ENCODE measurements at places on chromosomes 16 and 17.

DNA sequence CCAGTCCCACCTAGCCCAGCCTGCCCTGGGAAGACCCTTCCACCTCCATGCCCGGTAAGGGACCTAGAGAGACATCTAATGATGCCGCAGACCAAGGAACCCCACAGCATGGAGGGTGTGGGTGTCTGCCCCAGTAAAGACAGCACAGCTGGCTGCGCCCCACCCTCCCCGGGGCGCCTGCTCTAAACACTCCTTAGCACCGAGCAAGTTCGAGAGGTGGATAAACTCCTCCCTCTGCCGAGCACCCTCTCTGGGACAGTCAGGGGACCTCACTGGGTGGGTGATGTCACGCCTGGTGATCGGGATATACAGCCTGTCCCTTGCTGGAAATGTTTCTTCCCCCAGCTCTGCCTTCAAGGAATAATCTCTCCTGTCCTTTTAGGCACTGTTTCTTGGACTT, 16.7 kb upstream of the DNAI2 start:
- no peak for DNase-seq

DNA sequence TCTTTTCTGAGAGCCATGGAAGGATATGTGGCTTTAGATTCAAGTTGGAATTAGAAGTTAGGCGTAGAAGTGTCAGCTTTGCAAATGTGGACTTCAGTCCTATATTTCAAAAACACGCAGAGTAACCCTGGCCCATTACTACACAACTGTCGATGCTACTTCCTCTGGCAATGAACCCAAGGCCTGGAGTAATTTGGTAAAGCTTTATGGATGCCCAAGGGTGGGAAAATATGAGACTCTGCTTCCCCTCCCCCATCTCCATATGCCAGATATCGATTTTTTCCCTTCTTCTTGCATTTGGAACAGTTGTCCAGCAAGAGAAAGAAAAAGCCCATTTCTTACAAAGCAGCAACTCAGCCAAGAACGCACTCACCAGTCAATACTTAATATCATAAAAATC, 2.9 kb upstream of the MAP1LC3B start:
- no peak for DNase-seq

DNA sequence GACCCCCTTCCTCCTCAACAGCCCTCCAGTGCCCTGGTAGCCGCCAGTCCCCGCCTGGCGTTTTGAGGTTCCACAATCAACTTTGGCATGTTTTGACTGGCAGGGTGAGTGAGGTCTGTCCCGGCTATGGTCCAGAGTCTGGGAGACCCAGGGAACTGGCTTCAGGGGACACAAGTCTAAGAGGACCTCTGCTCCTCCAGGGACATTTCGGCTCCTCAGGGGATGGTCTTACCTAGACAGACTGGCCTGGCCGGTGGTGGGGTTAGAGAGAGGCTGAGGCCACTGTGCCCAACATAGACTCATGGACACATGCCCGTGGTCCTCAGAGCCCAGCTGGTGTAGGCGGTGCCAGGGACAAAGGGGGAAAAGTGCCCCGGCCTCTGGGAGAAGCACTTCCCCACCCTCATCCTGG, 2.2 kb downstream of the TMC8 start:
- no peak for DNase-seq

- DNase-seq, result peak; percentile 39
These were observed 286.9 kb downstream of the CPPED1 start for GRCh38 chr16:12516621-12517309.

GRCh38 chr17:18257268-18257981, 1.1 kb downstream of the FLII start:
- DNase-seq, result peak; percentile 87

DNA sequence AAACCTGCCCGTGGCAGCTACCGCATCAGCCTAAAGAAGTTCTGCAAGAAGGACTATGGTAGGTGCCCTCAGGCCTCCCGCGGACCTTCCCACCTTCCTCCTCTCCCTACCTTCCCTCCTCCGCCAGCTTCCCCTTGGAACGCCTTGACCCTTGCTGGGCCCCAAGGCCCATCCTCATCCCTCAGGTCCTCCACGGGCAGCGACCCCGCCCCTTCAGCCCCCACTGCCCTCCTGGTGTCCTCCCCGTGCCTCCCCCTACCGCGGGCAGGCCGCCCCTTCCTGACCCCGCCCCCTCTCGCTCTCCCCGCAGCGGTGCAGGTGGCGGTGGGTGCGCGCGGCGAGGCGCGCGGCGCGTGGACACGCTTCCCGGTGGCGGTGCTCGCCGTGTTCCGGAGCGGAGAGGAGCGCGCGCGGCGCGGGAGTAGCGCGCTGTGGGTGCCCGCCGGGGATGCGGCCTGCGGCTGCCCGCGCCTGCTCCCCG, 1.4 kb upstream of the TBC1D24 start:
- DNase-seq, result no peak

GRCh38 chr16:57536306-57537193, at the start of gene CCDC102A:
Gene CCDC102A (minus strand): TSS chr16:57536571. CDS start chr16:57529177, 7,394 bp downstream.
- peak; percentile 42 for DNase-seq

DNA sequence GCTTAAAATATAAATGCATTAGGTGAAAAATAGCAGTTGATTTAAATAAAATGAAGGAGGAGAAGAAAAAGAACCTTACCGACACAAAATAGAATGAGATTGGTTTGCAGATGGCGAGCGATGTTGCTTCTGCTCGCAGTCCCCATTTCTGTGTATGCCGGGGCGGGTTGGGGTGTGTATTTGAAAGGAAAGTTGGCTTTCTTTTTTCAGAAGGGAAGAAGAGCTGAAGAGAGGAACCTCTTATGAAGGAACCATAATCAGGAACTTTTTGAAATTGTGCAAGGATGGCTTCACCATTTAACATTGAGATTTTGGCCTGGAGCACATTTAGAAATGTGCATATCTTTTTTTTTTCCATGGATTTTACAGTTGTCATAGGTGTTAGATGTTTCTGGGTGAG, at the start of gene IGSF6:
TSS of gene IGSF6 (minus strand) at position 156 of the 400 bp plus-strand sequence. CDS start at position 146, 10 bp downstream.
- no peak for DNase-seq

GRCh38 chr16:5736209-5736930, 638.8 kb upstream of the EEF2KMT start:
- no peak for DNase-seq

DNA sequence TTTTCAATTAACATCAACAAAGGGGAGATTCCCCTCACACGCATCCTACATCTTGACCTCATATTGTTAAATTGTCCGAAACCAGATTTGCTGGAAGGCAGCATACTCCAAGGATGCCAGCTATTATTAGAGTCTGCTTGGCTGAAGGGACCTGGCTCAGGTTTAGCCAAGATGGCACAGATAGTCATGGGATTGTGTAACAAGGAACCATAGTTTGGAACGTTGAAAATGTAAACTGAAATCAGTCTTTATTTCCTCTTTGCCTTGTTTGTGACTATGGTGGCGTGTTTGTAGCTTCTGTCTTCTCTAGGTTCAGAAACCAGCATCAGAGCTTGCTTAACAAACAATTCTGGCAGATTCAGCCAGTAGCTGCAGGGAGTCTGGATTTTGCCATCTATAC, 5.9 kb downstream of the ARSG start:
- no peak for DNase-seq

GRCh38 chr17:33545124-33545523, 252.0 kb upstream of the ASIC2 start:
- no peak for DNase-seq

DNA sequence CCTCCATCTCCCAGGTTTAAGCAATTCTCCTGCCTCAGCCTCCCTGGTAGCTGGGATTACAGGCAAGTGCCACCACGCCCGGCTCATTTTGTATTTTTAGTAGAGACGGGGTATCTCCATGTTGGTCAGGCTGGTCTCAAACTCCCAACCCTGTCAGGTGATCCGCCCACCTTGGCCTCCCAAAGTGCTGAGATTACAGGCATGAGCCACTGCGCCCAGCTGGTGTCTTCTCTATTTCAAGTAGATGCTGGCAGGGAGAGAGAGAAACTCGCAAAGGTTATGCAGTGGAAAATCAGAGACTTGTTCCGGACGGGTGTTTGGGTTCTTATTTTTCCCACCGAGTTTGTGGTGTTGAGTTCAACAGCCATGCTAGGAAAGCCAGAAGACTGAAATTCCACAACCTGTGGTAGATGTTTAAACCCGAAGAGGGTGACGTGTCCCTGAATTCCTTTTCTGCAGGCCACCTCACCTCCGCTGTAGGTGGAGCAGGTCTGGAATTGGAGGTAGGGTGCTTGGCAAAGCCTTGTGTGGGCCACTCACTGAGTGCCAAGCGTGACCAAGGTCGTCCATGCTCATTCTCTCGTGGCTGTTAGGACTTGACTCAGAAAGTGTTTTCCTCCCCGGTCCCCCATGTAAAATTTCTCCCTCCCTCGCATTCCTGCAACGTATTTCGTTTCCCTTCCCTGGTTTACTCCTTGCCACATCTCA, 7.3 kb upstream of the ZDHHC7 start:
- DNase-seq, result no peak

GRCh38 chr17:66584927-66585326, 250.0 kb upstream of the CACNG5 start:
- DNase-seq, result no peak

GRCh38 chr16:50888486-50889261, 146.8 kb downstream of the CYLD start:
- DNase-seq, result no peak

- no peak for DNase-seq
These were observed 61.4 kb downstream of the TMEM100 start for GRCh38 chr17:55661256-55661758.

- DNase-seq, result no peak
These were observed 166.3 kb downstream of the MSI2 start for GRCh38 chr17:57422574-57423164.

DNA sequence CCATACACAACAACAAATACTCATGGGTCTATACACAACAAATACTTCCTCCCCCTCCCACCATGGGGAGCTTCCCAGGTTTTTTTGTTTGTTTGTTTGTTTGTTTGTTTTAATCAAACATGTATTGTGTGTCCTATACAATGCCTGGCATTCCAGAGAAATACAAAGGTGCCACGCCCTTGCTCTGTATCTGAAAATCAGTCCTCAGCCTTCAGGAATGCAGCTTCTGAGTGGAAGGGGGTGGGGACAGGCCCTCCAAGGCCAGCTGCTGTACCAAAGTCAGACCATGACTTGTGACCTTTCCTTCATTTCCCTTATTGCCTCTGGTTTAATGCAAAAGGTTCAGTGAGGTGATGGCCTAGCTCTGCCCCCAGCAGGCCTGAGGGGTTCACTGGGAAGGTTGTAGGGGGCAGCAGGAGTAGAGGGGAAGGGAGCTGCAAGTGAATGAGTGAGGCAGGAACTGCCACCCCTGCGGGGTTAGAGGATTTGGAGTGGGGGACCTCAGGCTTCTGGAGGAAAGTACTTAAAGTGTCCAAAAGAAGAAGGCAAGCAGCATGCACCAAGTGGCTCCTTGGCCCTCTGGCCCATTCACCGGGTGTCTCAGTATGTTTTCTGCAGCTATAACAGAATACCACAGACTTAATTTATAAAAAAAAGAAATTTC, 105.2 kb downstream of the CLEC16A start:
- no peak for DNase-seq

GRCh38 chr16:84940670-84941551, 70.4 kb downstream of the ZDHHC7 start:
- no peak for DNase-seq

- no peak for DNase-seq
These were observed 8.4 kb upstream of the MED9 start for GRCh38 chr17:17468217-17469010.

DNA sequence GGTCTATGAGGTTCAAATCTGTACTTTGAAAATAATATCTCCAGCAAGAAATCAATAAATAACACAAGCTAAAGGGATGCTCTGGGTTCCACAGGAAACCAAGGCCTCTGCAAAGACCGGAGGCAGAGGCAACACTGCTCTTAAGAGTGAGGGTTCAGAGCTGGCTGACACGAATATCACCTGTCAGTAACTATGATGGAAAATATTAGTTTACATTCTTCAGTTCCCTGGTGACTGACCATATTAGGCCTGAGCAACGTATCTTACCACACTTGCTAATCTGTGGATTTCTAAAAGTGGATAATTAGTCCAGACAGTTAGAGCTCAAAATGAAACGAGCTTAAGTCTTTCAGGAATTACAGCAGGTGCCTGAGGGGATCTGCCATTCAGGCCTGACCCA, 459.3 kb downstream of the HS3ST3B1 start:
- DNase-seq, result no peak

GRCh38 chr17:78111727-78112517, 16.6 kb downstream of the TMC6 start:
- no peak for DNase-seq
